Vagina (tissue), 2 donors: ENCODE measurements at places on chromosomes 7 and 10. TPM values are rescaled to one million over a fixed set of nuclear protein-coding genes. Genes with fewer than 3 reads are reported as not detected.
A peak's percentile ranks its signal among the peaks of the same experiment; 100 is the strongest.

TWIST1 gene
- 11.5 TPM for total RNA-seq

TFR2 gene
- total RNA-seq: 0.25 TPM

MMP21 gene
- total RNA-seq: not detected

SYCE1 gene
- total RNA-seq: not detected

- H3K27me3 ChIP-seq: no peaks in the 10 kb centered on the region
- H3K4me3 ChIP-seq: no peak overlapping the region
- H3K4me1 ChIP-seq: no peaks in the 10 kb centered on the region
- no peak overlapping the region for H3K27ac ChIP-seq
- no peak for DNase-seq
Observed at GRCh38 chr7:25879799-25880198, 272.2 kb upstream of the NFE2L3 start.

GRCh38 chr7:1851721-1852516, 181.8 kb downstream of the ELFN1 start:
- no peaks in the 10 kb centered on the region for H3K4me1 ChIP-seq
- no peak overlapping the region for H3K4me3 ChIP-seq
- H3K36me3 ChIP-seq: no peaks in the 10 kb centered on the region
- no peak overlapping the region for H3K27ac ChIP-seq

DNA sequence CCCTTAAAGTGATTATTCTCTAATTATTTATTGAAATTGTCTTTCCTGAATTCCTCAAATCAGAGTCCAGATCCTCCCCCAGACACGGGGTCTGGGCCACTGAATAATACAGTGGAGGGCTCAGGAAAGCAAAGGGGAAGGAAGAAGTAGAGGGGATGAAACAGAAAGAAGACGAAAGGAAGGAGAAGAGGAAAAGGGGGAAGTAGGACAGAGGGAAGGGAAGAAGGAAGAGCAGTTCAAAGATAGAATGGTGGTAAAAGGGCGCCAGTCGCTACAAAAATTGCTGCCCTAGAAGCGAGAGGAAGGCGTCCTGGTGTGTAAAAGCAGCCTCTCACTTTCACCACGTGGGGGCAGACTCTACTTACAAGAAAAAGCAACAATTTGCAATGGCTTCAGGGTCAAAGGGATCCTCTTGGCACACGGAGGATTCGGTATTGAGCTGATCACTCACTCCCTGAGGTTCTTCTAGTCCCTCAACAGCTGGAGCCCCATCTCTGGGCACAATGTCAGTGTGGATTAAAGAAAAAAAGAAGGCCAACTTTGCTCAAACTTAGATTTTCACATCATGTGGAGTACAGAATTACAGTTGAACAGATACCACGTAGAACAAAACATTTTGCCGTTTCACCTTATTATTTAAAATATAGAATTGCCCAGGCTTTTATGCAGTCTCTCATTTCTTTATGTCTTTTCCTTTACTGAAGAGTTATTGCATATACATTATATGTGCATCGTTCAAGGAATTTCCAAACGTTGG, 31.4 kb upstream of the NPVF start:
- no peak overlapping the region for H3K4me3 ChIP-seq
- no peak for DNase-seq
- H3K4me1 ChIP-seq: peaks cover 14% of the 10 kb centered on the region
- H3K27me3 ChIP-seq: no peaks in the 10 kb centered on the region

- H3K4me3 ChIP-seq: no peak overlapping the region
- no peak overlapping the region for H3K27ac ChIP-seq
- DNase-seq: no peak
- no peaks in the 10 kb centered on the region for H3K36me3 ChIP-seq
- no peaks in the 10 kb centered on the region for H3K4me1 ChIP-seq
Observed at GRCh38 chr7:142832417-142832816, 22.5 kb upstream of the EPHB6 start.

- no peak overlapping the region for H3K27ac ChIP-seq
- no peaks in the 10 kb centered on the region for H3K27me3 ChIP-seq
- no peaks in the 10 kb centered on the region for H3K36me3 ChIP-seq
- no peak overlapping the region for H3K4me3 ChIP-seq
- DNase-seq: no peak
- H3K4me1 ChIP-seq: no peaks in the 10 kb centered on the region
Observed at GRCh38 chr7:98724591-98724990, 107.5 kb downstream of the NPTX2 start.

GRCh38 chr10:132143162-132143561, 43.6 kb upstream of the DPYSL4 start:
- H3K36me3 ChIP-seq: no peaks in the 10 kb centered on the region
- DNase-seq: no peak
- no peak overlapping the region for H3K27ac ChIP-seq
- H3K4me3 ChIP-seq: peak overlapping the region; percentile 11

GRCh38 chr10:5355594-5356301, 9.0 kb upstream of the UCN3 start:
- DNase-seq: no peak
- no peaks in the 10 kb centered on the region for H3K4me1 ChIP-seq
- H3K27me3 ChIP-seq: no peaks in the 10 kb centered on the region
- H3K27ac ChIP-seq: no peak overlapping the region
- H3K36me3 ChIP-seq: no peaks in the 10 kb centered on the region

DNA sequence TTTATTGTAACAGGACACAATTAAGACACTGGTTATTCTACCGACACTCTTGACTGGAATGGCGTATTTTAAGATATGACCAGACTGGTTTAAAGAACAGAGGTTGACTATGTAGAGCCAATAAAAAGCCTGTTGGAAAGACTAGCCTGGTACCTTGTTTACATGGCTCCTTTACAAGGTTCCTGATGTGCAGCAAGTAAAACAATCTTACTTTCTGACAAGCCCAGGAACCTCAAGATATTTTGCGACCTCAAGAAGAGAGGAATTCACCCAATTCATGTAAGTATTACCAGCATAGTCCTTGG, 14.1 kb downstream of the LARP4B start:
- no peak for DNase-seq
- peaks cover 3% of the 10 kb centered on the region for H3K36me3 ChIP-seq
- H3K4me3 ChIP-seq: no peak overlapping the region
- no peaks in the 10 kb centered on the region for H3K27me3 ChIP-seq
- peaks cover 19% of the 10 kb centered on the region for H3K4me1 ChIP-seq

GRCh38 chr7:12403287-12404181, at the start of gene VWDE:
Gene VWDE, minus strand, starts transcription at chr7:12403865. Its CDS starts 149 bp downstream, at chr7:12403716.
- H3K4me1 ChIP-seq: peaks cover 12% of the 10 kb centered on the region
- H3K27ac ChIP-seq: no peak within 1 kb of the TSS
- no peaks in the 10 kb centered on the region for H3K27me3 ChIP-seq
- peak within 1 kb of the TSS; percentile 51 for H3K4me3 ChIP-seq
- H3K36me3 ChIP-seq: no peaks in the 10 kb centered on the region
- DNase-seq: no peak

DNA sequence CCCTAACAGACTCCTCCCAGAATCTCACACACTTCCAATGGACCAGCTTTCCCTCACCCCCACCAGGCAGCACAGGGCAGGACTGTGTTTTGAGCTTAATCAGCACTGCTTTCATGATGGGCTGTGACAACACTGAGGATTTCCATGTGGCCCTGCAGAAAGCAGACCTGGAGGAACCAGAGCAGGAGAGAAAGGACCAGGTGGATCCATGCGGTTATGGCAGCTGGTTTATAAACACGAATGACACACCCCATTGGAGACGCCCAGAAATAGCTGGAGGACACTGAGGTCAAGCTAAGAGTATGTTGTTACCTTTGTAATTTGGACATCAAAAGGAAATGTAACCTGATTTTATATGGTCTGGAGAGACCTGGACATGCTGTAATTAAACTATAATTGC, 31.7 kb upstream of the HERPUD2 start:
- H3K27me3 ChIP-seq: no peaks in the 10 kb centered on the region
- no peaks in the 10 kb centered on the region for H3K36me3 ChIP-seq
- H3K27ac ChIP-seq: no peak overlapping the region
- H3K4me3 ChIP-seq: no peak overlapping the region
- no peak for DNase-seq

DNA sequence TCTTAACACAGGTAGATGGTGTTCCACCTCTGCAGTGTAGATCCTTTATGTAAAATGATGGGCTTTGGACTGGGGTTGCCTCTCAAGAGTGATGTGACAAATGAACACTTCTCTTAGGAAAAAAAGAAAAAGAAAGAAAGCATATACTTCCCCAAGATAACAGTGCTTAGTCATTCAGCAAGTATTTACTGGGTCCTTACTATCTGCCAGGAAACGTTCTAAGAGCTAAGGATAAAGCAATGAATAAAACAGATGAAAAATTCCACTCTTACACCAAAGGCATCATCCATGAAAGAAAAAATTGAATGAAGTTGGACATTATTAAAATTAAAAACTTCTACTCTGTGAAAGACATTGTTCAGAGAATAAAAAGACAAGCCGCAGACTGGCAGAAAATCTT, 177.3 kb downstream of the C7orf25 start:
- no peak for DNase-seq
- H3K27ac ChIP-seq: no peak overlapping the region
- H3K36me3 ChIP-seq: no peaks in the 10 kb centered on the region
- no peak overlapping the region for H3K4me3 ChIP-seq

DNA sequence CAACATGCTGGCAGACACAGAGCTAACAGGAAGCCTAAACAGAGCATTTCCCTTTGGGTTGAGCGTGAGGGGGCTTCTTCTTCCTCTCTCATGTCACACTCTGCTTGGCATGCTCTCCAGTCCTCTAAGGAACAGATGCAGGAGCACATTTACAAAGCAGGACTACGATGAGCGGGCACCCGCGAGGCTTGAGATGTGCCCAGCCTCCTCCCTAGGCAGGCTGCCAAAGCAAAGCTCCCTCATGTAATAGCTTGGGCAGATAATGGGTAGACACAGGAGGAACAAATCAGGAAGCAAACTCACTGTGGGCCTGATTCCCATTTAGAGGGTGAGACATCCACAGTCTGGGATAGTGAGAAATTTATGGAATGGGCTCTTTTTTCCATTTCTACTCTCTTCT, 519.1 kb downstream of the NRG3 start:
- DNase-seq: no peak
- no peaks in the 10 kb centered on the region for H3K27me3 ChIP-seq
